Dermis blood vessel endothelial cell (primary cell): ENCODE measurements at places on chromosomes 7 and 10.
A peak's percentile ranks its signal among the peaks of the same experiment; 100 is the strongest.

DNA sequence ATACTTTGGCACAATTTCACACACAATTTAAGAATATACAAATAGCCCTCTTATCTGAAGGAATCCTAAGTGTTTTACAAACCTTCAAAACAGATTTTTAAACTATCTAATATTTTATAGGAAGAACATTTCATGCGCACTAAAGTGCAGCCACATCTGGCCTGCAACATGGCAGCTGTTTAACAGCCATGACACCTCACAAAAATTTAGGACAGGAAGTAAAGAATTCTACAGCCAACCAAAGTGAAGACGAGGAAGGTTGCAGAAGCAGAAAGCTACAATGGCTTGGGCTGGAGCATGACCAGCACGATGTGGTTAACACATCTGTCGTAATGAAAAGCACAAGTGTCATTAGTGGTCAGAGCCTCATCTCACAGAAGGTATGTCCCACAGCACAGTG lies 238.1 kb downstream of the HPSE2 start:
- no peak for DNase-seq

- DNase-seq = no peak
These were observed 253.5 kb downstream of the MAGI2 start for GRCh38 chr7:79199961-79200360.

- peak; percentile 37 for DNase-seq
These were observed 2.3 kb upstream of the CREB5 start for GRCh38 chr7:28409716-28410627.

DNA sequence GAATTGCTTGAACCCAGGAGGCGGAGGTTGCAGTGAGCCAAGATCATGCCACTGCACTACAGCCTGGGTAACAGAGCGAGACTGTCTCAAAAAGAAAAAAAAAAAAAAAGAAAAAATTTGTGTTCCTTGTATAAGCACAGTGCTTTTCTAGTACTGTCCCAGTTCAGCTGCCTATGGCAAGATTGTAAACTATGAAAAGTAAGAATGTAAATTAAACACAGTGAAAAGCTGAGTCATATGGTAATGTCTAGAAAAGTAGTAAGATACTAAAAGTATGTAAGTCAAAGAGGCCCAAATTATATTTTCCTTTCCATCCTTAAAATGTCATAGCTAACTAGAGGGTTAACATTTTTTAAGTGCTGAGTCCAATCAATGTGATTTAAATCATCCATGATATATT lies 42.8 kb downstream of the RBM20 start:
- DNase-seq = no peak

- DNase-seq = peak; percentile 25
These were observed 76.7 kb downstream of the CCNY start for GRCh38 chr10:35412900-35413491.

GRCh38 chr7:134752006-134752760 lies 27.3 kb upstream of the CALD1 start:
- peak; percentile 56 for DNase-seq

DNA sequence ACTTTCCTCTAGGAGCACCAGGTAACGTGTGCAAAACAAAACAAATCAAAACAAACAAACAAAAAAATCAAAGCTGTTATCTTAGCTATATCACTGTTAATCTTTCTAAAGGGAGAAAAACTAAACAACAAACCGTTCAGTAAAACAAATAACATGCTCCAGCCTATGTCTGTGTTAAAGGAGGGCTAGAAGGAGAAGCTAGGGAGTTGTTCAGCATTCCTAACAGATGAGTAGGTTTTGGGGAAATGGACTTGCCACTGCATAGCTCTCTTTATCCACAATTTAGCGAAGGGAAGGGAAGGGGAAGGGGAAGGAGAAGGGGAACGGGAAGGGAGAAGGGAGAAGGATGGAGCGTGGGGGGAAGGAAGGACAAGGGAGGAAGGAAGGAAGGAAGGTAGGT lies 134.2 kb upstream of the AKR1E2 start:
- DNase-seq = no peak

DNA sequence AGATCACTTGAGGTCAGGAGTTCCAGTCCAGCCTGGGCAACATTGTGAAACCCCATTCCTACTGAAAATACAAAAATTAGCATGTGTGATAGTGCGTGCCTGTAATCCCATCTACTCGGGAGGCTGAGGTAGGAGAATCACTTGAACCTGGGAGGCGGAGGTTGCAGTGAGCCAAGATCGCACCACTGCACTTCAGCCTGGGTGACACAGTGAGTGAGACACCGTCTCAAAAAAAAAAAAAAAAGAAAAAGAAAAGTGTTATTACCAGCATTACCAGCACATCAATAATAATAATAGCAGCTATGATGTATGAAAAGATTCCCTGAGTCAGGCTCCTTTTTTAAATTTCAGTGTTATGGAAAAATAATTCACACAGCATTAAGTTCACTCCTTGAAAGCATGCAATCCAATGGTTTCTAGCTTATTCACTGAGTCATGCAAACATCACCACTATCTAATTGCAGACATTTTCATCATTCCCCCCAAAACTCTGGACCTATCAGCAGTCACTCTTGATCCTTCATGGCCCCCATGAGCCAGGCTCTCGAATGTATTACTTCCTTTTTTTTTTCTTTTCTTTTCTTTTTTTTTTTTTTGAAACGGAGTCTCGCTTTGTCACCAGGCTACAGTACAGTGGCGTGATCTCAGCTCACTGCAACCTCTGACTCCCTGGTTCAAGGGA lies 228.4 kb downstream of the FANK1 start:
- no peak for DNase-seq

DNA sequence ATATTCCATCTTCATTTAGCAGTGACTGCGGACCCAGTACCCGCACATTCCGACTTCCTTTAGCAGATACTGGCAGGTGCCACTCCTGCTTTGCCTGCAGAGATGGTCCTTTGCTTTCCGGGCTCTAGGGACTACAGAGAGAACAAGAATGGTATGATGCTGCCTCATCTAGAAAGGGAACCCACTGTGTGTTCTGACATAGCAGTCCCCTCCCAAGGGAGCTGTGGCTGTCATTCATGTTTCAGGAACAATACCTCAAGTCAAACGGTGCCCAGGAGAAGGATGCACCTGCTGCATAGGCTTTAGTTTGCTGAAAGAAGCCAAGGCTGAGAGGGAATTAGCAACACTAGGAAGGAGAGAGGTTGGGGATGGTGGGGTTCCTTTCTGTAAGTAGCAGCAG lies 15.9 kb upstream of the TMEM72 start:
- no peak for DNase-seq

GRCh38 chr7:121369462-121369861 lies 26.6 kb downstream of the FAM3C start:
- DNase-seq = peak; percentile 46

GRCh38 chr7:66542528-66543269 lies 86.0 kb upstream of the KCTD7 start:
- DNase-seq = no peak

- no peak for DNase-seq
These were observed 176.2 kb upstream of the CSTF2T start for GRCh38 chr10:51875610-51876009.

DNA sequence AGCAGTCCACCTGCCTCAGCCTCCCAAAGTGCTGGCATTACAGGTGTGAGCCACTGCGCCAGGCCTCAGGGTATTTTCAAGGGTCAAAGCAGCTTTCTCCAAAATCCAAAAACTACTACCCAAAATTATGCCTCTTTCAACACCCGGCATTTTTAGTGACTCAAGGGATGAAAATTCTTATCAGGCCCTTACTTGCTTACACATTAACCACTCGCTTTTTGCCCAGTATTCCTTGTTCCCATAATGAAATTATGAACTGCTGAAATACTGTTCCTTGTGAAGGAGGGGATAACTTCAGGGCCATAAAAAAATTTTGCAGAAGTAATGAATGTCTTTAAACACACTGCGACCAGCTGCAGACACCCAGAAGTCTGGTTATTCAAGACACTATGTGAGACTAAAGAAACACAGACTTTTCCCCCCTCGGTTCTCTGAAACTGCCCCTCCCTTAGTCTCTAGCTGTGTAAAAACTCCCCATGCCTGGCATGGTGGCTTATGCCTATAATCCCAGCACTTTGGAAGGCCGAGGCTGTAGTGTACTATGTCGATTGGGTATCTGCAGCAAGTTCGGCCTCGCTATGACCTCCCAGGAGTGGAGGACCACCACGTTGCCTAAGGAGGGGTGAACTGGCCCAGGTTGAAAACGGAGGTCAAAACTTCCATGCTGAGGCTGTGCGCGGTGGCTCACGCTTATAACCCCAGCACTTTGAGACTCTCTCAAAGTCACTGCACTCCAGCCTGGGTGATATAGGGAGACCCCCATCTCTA lies 12.0 kb downstream of the FXYD4 start:
- no peak for DNase-seq

- no peak for DNase-seq
These were observed 173.9 kb upstream of the GRB10 start for GRCh38 chr7:50956522-50957155.

DNA sequence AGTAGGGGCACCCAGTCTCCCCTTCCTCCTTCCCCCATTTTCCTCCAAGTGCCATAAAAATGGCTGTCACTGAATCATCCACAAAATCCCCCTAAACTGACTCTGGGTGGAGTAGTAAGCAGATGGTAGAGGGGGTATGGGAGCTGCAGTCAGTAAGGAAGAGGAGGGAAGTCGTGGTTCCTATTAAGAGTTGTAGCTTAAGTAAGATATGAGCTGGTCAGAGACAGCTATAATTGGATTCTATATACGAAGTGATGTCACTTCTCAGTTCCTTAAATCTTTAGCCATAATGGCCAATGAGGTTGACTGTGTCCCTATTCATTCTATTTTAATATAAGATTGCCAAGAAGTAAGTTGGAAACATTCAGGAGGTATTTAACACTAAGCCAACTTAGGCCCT lies 131.7 kb downstream of the SLC16A9 start:
- no peak for DNase-seq

GRCh38 chr10:36269222-36269621 lies 627.1 kb upstream of the FZD8 start:
- no peak for DNase-seq

GRCh38 chr10:15122477-15123030 lies 25.4 kb downstream of the RPP38 start:
- DNase-seq = no peak

- DNase-seq = no peak
These were observed 308.0 kb upstream of the KCND2 start for GRCh38 chr7:119964788-119965542.

- no peak for DNase-seq
These were observed 67.3 kb downstream of the NRBF2 start for GRCh38 chr10:63200431-63200830.

- DNase-seq = peak; percentile 56
These were observed 118.7 kb downstream of the PARD3 start for GRCh38 chr10:34696423-34696822.

GRCh38 chr7:45984386-45985295 lies 63.6 kb upstream of the IGFBP3 start:
- no peak for DNase-seq

DNA sequence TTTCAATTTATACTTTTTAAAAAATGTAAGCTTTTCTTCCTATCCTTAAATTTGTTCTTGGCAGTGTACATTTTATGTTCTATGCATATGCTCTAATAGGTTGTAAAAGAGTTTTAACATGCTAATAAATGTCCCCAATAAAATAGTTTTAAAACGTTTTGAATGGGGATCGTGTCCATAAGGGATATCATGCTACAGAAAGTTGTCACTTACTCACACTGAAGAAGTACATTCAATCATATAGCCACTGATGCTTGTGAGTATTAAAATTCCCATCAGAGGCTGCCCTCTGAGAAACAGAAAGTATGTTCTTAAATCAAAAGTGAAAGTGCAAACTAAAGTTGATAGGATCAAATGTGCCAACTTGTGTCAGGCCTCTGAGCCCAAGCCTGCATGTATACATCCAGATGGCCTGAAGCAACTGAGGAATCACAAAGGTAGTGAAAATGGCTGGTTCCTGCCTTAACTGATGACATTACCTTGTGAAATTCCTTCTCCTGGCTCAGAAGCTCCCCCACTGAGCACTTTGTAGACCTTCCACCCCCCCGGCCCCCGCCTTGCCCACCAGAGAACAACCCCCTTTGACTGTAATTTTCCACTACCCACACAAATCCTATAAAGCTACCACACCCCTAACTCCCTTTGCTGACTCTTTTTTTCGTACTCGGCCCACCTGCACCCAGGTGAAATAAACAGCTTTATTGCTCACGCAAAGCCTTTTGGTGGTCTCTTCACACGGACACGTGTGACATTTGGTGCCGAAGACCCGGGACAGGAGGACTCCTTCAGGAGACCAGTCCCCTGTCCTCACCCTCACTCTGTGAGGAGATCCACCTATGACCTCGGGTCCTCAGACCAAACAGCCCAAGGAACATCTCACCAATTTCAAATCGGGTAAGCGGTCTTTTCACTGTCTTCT lies 877 bp upstream of the NOD1 start:
- peak; percentile 59 for DNase-seq

DNA sequence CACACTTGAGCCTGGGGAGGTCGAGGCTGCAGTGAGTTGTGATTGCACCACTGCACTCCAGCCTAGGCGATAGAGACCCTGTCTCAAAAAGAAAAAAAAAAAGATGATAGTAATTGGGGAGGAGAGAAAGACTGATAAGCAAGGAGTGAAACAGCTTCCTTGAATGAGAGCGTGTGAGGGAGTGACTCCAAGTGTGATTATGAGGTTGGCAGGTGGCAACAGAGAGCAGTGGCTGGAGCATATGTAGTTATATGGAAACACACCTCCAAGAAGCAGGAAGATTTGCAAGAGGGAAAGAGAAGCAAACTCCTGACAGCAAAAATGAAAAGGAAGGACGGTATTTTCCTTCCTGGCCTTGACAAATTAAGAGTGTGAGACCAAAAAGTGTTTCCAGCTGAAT lies 50.4 kb downstream of the VKORC1L1 start:
- DNase-seq = no peak

DNA sequence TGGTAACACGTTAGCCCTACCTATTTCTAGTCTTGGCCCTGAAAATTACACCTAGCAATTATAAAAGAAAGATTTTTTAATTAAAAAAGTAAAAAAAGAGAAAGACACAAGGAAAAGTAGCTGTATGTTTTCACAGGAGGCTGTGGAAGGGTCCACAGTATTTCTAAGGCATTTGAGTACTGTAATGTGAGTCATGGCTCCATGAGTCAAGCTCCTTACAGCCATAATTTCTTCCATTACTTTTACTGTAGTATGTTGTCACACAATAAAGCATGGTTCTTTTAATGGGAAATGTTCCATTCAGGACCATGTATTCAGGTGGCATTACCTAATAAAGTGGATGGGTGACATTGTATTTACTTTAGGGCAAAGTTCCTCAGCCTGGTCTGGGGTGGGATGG lies 113.4 kb downstream of the GPR37 start:
- no peak for DNase-seq

- DNase-seq = no peak
These were observed 22.9 kb upstream of the IFIT2 start for GRCh38 chr10:89278900-89279392.
